ENCODE measurements at places on chromosomes 16 and 17.

DNA sequence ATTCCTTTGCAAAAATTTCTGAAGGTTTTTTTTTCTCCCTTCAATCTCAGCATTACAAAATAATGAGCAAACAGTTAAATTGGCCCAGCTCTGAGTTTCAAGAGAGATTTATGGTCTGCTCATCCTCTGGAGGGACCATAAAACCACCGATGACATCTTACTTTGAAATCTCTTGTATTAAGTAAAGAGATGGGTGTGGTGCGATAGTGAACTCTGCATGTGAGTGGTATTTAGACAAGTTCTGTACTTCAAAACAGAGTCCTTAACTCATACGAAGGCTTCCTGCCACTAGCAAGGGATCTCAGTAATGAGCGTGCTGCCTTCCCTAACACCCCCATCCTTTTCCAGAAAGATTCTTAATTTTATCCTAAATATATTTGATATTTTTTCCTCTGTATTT is 2.1 kb downstream of the FAM20A start:
- peak; percentile 37 for DNase-seq

- no peak for DNase-seq
Measured at GRCh38 chr16:19804538-19805323, 79.9 kb downstream of the GPRC5B start.

- DNase-seq: peak; percentile 58
Measured at GRCh38 chr17:12519956-12520594, 145.6 kb upstream of the MYOCD start.

DNA sequence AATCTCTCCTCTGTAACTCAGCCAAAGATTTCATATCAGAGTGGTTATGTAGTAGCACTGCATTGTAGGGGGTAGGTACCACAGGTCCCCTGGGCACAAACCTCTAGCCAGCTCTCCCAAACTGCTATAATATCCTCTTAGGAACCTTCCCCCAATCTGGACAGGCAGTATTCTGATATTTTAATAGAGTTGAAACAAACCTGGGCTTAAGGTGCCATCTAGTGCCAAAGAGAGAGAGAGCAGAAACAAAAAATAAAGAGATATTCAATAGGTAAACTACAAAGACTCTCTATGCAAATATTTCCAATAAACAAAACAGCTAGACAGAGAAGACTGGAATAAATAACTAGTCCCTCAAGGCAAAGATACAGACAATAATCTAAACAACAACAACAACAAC is 1070.0 kb downstream of the CDH11 start:
- peak; percentile 34 for DNase-seq

DNA sequence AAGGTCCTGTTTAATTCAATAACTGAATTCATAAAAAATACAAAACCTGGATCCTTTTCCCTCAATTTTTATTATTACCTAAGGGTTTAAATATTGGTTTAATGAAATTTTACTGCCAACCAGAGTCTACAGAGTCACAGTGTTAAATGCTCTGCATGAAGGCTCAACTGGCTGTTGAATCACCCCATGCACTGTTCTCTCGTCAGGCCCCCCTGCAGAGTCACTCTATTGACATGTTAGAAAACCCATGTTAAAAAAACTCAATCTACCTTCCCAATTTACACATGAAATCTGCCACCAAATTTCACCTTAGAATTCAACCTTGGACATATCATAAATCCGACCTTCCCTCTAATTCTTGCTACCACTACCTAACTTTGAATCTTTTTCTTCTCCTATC is 43.3 kb upstream of the ULK2 start:
- no peak for DNase-seq

GRCh38 chr17:14875557-14876412 is 389.3 kb downstream of the PMP22 start:
- no peak for DNase-seq

DNA sequence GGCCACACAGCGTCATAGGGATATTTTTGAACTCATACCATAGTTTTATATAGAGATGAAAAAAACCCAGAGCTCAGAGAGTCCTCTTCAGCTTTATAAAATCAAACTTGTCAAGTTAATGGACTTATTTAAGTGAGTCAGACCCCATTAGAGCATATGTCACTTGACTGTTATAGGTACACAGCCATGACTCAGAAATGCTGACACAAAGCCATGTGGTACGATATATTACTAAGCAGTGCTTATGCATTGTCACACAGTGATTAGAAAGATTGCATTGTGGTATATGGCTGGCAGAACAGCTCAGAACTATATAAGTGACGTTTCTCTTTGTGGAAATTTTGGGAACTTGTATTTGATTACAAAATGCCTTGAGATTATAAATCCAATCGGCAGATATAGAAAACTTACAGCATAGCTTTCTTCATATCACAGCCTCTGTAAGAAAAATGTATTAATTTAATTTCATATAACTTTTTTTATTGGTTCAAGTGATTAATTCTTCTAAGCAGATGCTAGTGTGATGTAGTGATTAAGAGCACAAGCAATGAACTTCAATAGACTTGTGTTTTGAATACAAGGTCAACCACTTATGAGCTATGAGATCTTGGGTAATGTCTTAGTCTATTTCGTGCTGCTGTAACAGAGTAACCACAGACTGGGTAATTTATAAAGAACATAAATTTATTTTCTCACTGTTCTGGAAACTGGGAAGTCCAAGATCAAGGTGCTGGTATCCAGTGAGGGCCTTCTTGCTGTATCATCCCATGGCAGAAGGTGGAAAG is 25.8 kb upstream of the GINS3 start:
- peak; percentile 66 for DNase-seq

GRCh38 chr17:330993-331701 is 21.5 kb downstream of the RPH3AL start:
- DNase-seq: no peak

Measured in mesenchymal stem cell (in vitro differentiated cells and primary cell).